ENCODE measurements at places on chromosomes 2 and 18.

GRCh38 chr18:34993289-34993688 lies 47.9 kb upstream of the MAPRE2 start:
- DNase-seq, result no peak

DNA sequence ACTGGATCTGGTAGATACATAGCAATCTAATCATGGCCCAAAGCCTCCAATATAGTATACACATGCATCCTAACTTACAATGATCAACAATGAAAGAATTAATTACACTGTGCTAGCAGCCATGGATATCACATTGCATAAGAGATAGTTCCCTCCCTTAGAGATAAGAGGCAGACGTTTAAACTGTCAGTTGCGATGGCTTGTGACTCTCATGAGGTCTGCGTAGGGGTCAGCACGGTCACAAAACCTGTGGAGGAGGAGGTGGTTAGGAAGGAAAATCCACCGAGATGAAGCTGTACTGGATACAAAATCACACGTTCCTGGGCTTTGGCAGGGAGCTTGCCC lies 800 bp upstream of the RALB start:
- DNase-seq, result no peak

GRCh38 chr2:233079953-233080835 lies 20.1 kb downstream of the INPP5D start:
- no peak for DNase-seq

- DNase-seq, result no peak
Observed at GRCh38 chr2:164913011-164913410, 42.3 kb downstream of the SLC38A11 start.

- no peak for DNase-seq
Observed at GRCh38 chr2:238173692-238174091, 14.9 kb downstream of the ERFE start.

- DNase-seq, result no peak
Observed at GRCh38 chr2:233463586-233463985, 103.0 kb downstream of the USP40 start.

DNA sequence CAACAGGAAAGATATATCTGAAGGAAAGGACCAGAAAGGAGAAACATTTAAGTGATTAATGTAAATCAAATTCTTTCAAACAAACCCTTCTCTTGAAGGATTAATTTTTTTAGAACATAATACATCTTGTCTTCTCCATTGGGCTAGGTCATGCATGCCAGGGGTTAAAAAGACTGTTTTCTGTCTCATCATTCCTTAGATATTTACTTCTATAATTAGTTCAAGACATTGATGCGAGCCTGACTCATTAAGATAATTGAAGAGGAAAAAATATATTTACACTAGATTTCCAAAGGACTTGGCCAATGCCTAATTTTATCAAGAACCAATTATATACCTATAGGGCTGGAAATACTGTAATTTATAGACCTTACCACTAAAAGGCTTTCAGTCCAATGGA lies 166.6 kb upstream of the SETBP1 start:
- DNase-seq, result no peak

DNA sequence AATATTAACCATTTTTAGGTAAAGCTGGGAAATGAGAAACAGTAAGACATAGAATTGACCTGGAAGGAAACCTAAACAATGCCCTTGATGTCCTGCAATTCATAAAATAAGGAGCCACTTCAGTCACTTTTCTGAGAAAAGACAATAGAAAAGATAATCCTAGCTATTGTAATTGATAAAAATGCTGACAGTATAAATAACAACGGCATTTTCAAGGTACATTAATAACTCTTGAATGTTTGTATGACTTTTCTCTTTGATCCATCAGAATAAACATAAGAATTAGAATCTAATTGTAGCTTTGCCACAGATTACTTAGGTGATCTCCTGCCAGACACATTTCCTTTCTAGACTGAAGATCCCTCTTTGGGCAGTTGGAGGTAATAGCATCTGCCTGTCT lies 719.5 kb downstream of the SLC4A3 start:
- DNase-seq, result no peak

DNA sequence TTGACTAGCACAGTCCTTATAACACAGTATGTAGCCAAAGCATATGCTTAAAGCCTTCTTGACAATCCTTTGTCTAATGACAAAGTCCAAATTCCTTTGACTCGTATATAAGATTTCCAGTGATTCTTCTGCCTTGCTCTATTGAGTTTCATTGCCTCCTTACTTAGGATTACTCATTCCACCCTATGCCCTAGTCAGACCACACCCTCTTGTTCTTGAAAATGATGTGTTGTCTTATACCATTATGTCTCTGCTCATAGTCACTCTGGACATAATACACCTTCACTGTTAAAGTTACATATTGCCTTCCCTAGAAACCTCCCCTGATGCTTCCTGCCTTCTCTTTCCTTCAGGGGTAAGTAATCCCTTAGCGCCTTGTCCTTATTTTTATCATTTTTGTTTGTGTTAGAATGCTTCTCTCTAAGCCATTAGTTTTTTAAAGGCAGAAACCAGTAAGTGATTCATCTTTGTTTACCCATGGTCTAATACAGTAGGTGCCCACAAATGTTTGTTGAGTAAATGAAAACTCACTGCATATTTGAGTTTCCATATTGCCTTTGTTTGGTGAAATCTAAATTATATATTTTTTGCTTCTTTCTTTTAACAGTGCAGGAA lies 19.3 kb downstream of the GPD2 start:
- no peak for DNase-seq
